ENCODE measurements at places on chromosomes 2 and 18.

- no peak for DNase-seq
Observed at GRCh38 chr2:98468621-98469236, 24.1 kb downstream of the INPP4A start.

GRCh38 chr2:205675861-205676516 is 6.3 kb upstream of the NRP2 start:
- DNase-seq, result no peak

DNA sequence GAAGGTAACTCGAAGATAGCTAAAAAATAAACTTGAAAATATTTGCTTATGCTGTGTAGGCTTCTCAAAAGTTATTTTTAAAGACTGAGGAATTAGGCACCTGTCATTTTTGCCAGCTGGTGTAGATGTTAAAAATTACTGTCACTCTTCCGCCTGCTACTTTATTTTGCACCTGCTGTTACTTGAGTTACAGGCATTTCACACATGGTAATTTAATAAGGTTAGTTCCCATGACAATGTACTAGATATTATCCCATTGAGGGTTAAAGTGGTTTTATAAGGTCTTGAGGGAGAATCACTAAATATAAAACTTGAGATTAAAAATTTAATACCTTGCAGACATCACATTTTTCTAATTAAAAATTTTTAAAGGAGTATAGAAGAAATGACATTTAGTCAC is 26.6 kb downstream of the MYL1 start:
- no peak for DNase-seq

DNA sequence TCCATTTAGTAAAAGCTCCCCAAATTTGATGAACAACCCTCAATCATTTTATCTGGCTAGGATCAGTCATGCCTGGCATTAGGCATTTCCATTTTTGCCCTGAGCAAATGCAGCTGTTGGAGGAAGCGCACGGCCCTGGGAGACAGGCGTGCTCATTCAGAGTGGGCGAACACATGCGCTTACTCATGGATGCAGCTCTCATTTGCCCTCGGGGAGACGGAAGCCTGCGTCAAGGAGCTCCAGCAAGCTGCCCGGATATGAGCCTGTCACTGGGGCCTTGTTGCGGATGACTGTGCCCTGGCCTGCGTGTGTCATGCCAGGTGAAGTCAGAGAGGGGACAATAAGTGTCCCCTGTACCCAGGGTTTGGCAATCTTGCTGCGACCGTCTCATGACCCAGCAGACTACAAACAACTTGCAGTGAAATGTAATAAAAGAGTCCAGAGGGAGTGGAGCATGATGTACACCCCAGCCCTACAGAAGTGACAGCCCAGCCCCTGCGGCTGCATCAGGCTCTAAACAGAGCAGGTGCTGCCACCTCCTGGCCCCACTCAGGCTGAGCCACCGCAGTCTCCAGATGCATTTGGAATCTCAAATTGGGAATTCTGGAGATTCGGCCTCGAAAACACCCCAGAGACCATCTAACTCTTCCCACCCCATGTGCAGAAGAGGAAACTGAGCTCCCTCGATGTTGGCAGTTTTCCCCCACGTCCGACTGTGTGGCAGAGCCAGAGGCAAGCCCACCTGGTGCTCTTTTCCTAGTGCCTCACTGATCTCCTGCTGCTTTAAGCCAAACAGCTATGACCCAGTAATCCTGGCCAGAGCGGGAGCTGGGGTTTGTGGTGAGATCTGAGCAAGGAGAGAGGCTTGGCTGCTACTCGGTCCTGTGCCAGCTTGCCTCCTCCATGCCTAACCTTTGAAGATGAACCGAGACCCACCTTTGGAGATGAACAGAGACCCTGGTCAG is 105.0 kb upstream of the ALK start:
- peak; percentile 77 for DNase-seq

DNA sequence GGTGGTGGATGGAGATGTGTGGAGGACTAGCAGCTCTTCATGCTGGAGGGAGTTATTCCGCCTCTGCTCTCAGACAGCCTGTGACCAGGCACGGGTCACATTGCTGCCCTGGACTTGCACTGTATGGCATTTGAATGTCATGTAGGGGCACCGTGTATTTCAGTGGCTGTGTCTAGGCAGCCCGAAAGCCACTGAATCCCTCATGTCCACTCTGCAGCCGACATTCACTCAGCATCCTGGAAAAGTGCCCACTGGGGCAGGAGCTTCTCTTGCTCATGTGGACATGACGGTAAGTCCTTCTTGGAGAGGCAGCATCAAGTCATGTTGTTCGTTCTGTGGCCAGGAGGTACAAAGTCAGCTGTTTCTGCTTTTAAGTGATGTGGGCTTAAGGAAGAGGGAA is 127.9 kb downstream of the SH3RF3 start:
- DNase-seq, result no peak

DNA sequence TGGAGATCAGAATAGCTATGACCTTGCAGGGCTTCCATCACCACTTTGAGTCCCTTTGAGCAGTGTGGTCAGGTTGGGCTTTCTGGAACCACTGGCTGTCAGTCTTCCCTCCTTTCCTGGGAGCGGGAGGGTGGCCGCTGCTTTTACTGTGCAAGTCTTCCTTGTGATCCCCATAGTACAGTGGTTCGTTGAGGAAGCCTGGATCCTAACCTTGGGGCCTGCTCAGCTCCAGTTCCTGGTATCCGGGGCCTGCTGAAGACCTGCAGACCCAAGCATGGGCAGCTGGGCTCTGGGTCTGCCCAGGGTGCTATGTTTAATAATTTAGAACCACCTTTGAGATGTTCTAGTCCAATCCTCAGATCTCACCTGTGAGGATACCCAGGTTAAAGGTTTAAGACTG is 104.2 kb downstream of the CLIP4 start:
- no peak for DNase-seq

GRCh38 chr2:20483194-20483895 is 36.5 kb downstream of the RHOB start:
- DNase-seq, result peak; percentile 41

DNA sequence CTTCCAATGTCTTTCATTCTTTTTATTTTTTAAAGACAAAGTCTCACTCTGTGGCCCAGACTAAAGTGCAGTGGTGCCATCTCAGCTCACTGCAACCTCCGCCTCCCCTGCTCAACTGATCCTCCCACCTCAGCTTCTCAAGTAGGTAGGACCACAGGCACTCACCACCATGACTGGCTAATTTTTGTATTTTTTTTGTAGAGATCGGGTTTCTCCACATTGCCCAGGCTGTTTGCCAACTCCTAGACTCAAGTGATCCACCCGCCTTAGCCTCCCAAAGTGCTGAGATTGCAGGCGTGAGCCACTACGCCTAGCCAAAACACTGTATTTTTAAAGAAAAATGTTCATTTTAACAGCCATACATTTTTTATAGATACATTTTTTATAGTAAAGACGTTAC is 12.7 kb downstream of the GCKR start:
- DNase-seq, result no peak

- DNase-seq, result no peak
Observed at GRCh38 chr2:134234535-134234934, 19.3 kb upstream of the MGAT5 start.

DNA sequence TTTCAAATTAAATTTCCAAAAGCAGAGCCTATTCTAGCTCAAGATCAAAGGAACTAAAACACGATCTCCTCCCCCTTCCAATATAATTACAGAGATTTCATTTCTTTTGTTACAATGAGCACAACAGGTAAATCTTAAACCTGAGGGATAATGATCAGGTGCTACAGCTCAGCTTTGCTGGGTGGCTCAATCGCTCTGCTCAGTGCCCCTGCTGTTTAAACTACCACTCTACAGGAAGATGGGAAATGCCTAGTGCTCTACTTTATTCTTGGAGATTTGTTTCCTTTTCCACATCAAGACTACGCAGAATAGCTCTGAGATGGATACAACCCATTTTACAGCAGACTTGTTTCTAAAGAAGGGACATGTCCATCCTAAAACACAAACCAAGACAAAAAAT is 162.3 kb downstream of the TCF4 start:
- DNase-seq, result no peak

GRCh38 chr2:38523728-38524437 is 78.8 kb downstream of the HNRNPLL start:
- no peak for DNase-seq

GRCh38 chr2:119106301-119106897 is 52.2 kb downstream of the C1QL2 start:
- DNase-seq, result peak; percentile 79

GRCh38 chr2:171551836-171552235 is 29.6 kb downstream of the CYBRD1 start:
- DNase-seq, result no peak

- no peak for DNase-seq
Observed at GRCh38 chr2:234378440-234378839, 118.4 kb downstream of the ARL4C start.

DNA sequence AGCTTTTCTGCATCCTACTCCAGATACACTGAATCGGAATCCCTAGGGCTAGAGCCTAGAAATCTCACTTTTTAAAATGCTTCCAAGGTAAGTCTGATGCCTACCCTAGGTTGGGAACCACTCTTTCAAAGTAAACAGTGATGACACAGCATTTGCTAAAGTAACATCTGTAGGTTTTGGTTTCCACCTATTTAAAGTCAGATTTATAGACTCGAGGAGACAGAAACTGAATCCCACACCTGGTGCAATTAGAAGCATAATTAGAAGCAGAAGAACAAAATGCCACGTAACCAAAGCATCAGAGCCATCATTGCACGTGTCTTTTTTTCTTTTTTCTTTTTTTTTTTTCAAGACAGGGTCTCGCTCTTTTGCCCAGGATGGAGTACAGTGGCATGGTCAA is 40.9 kb downstream of the PDK1 start:
- DNase-seq, result no peak

DNA sequence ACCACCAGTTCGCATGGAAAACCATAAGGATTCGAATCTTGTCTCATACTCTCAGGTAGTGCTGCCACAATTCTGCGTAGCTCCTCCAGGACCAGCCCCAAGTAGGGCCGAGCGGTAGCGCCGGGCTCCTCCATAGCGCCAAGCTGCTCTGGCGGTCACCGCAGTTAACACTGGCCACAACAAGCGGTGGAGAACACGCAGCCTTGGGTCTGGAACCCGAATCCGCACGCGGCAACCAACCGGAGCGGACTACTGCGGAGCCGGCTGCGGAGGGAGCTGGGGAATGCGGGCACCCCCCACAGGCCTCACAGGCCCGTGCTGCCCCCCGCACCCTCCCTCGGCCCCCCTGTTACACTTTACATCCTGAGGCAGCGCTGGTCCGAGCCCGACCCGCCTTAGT is 531.5 kb downstream of the STK39 start:
- no peak for DNase-seq

- DNase-seq, result no peak
Observed at GRCh38 chr2:109009920-109010610, 21.0 kb upstream of the EDAR start.

DNA sequence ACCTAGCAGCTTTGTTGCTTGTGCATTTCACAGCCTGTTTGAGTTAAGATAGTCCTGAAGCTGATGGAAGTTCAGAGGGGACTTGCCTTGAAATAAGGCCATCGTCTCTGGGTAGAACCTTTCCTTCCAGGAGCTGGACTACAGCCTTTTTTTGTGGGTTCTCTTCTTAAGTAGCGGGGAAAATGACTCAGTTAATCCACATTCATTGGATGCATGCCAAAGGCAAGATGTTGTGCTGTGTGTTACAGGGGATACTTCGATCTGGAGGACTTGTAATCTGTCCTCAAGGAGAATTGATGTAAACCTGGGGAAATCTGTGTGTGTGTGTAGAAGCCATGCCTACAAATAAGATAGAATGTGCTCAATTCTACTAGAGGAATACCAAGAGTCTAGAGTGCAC is 46.8 kb downstream of the RPIA start:
- no peak for DNase-seq

DNA sequence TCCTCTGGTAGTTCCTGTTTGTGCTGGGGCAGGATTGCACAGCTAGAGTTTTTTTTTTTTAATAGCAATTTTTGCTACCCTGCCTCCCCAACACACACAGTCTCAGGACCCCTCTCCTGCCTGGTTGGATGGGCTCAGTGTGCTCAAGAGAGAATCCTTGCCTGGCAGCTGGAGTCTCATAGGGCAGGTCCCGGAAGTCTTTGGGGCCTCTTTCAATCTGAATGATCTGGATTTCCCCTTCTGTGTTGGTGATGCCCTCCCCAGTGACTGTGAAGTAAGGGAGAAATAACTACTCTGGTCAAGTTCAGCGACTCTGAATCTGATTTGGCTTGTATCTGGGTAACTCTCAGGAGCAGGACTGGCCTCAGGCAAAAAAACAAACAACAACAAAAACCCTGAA is 220.6 kb upstream of the LRRTM1 start:
- no peak for DNase-seq

- no peak for DNase-seq
Observed at GRCh38 chr2:121776885-121777698, 21.6 kb downstream of the TSN start.

DNA sequence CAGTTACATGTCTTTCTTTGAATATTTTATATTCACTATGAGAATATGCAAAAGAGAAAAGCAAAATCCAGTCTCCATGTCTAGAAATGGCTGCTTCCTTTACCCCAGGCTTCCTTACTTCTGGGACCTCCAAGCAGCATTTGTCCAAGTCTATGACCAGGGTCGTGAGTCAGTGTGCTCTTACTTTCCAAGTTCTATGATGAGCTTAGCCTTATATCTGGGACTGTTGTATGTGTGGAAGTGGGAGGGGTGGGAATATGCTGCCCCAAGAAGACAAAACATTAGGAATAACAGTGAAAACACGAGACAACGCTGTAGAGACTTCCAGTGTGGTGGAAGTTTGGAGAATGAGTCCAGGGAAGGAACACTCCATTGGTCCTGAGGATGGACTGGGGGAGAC is 21.2 kb upstream of the CHRNA1 start:
- DNase-seq, result no peak

DNA sequence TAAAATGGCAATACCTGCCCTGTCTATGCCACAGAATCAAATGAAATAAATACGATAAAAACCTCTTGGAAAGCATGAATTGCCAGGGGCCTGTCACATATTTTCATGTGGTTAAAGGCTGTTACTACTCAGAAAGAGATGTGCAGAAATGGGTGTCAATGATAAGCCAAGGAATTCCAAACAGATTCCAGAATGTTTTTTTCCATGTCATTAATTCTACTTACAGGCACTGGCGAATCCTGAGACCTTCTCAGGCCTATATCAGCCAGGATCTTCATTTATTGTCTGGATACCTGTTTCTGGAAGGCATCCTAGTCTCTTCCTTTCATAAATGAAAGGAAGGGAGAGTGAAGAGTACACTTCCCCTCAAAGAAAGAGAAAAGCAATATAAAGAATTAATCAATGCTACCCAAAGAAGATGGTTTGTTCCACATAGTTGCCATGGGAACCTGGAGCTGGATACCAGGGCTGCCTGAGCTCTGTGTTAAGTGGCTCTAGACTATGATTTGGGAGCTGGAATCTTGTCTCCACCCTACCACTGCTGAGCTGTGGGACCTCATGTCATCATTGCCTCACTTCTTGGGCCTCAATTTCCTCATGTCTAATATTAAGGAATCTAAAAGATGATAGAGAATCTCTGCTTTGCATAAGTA is 335.1 kb upstream of the SKOR2 start:
- no peak for DNase-seq

DNA sequence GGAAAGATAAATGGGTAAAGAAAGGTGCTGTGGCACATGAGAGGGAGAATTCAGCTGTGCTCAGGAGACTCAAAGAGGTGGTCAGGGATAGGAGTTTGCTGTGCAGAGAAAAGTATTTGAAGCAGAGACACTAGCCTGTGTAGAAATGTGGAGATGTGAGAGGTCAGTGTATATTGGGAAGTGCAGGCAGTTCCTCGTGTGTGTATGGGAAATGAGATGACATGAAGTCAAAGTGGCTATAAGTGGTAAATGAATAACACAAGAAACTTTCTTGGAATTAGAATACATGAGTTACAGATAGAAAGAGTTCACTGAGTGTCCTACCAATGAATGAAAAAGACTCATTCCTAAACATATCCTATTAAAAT is 11.6 kb downstream of the MAP3K20 start:
- no peak for DNase-seq

GRCh38 chr2:226652369-226652768 is 147.3 kb downstream of the IRS1 start:
- DNase-seq, result no peak
